ENCODE measurements at places on chromosomes 6 and 20.

GRCh38 chr6:90350689-90351554 is 54.3 kb upstream of the BACH2 start:
- DNase-seq, result peak; percentile 57

GRCh38 chr6:169320013-169320412 is 66.4 kb upstream of the THBS2 start:
- DNase-seq, result no peak

DNA sequence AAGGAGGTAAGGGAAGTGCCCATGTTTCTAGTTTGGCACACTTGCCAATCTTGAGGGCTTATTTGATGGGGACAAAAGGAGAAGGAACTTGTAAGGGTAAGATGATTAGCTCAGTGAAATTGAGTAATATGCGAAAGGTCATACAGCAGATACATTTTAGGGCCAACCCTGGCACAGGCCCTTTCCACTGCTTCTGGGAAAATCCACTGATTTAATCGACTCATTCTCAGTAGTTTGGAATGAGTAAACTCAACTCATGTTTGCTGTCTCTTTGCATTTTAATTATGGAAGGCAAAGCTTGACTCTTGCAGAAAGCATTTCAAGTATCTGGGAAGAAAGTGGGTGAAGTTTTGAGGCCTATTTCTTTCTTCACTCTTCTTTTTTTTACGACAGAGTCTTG is 20.0 kb downstream of the PHF20 start:
- no peak for DNase-seq

DNA sequence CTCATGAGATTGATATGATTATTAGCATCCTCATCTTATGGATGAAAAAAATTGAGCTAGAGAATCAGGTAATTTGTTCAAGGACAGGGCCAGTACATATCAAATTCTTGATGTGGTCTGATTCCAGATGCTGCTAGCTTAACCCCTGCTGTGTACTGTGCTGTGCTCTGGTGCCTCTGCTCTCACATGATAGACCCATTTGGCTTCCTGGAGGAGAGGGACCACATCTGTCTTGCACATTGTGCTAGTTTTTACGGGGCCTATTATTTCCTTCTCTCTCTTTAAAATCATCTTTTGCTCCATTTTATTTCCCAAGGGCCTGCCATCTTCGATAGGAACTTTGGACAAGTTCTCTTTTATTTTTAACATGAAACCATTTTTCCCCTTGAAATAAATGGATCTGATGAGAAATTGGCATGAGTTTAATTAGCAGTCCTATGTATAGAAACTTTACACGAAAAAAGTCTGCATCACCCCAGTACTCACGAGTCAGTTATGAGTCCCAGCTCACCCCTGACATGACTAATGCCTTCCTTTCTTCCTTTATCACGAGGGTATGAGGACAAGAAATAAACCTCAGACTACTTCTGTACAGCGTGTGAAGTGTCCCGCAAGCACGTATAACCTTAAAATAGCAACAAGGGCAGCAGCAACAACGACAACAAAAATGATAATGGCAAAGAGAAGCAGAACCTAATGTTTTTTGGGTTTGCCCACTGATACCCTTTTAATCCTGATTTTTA is 26.5 kb downstream of the CD109 start:
- DNase-seq, result no peak

DNA sequence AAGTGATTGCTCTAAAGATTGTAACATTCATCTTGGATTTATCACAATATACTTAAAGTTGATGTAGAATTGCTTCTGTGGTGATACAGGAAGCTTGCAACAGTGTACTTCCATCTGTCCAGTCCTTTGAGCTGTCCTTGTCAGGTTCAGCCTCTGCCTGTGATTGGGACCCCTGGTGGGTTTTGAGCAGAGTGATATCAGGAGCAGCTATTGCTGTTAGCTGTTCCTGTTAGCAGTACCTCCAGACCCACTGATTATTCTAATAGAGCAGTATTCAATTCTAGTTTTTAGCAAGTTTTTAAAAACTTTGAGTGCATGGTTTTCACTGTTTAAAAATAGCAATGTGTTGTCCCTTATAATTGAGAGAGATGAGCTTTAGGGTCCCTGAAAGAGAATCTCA is 48.8 kb downstream of the TULP4 start:
- no peak for DNase-seq

DNA sequence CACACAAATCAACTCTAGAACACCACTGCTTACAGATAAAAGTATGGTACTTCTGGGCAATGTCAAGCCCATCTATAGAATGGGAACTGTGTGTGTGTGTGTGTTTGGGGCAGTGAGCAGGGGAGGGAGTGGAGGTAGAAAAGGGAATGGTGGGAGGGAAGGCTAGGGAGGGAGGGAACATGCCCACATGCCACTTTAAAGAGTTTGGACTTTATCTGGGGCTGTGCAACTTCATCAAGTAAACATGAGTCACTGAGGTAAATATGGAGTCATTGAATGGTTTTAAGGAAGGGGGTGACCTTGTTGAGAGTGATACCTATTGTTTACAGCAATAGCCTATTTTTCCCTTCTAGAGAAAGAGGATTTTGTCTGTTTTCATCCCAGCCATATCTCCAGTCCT is 22.5 kb upstream of the RNGTT start:
- DNase-seq, result no peak

GRCh38 chr20:19277381-19277780 is 64.9 kb downstream of the SLC24A3 start:
- no peak for DNase-seq

DNA sequence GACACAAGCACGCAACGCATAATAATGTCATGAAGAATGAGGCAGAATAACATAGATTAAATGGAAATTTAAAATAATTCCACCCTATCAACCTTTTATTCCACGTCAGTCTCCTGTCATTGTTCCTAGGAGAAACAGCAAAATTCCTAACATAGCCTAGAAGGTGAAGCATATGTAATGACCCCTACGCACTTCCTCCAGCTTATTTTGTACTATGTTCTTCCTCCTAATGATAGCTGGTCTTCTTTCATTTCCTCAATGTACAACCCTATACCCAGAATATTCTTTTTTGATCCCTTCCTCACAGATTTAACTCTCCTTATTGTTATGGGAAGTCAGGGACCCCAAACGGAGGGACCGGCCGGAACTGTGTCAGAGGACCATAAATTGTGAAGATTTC is 122.0 kb upstream of the CARMIL1 start:
- no peak for DNase-seq

DNA sequence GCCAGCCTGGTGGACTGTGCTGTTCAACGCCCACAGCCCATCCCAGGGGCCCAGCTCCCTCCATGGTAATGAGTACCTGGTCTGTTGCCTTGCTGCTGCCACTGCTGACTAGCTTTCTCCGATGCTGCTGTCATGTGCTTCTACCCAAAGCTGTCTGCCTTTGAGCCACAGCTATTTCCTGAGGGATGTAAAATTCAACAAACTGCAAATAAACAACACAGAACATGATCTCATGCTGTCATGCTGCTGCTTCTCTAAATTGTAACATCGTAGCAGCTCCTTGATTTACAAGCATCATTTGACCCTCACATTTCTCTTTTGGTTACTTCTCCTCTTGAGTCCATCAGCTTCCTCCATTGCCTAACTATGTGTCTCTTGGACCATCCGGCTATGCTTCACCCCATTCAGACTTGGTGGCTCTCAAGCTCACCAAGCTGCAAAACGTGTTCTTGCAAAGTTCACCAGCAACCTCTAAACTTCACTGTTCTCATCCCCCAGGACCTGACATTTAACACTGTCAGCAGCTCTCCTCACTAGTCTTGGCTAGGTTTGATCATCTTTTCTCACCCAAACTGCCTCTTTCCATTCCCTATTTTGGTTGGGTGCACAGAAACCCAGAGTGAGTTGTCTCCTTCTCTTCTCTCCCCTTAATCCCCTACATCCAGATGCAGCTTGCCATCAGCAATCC is 54.6 kb downstream of the FYN start:
- peak; percentile 49 for DNase-seq

DNA sequence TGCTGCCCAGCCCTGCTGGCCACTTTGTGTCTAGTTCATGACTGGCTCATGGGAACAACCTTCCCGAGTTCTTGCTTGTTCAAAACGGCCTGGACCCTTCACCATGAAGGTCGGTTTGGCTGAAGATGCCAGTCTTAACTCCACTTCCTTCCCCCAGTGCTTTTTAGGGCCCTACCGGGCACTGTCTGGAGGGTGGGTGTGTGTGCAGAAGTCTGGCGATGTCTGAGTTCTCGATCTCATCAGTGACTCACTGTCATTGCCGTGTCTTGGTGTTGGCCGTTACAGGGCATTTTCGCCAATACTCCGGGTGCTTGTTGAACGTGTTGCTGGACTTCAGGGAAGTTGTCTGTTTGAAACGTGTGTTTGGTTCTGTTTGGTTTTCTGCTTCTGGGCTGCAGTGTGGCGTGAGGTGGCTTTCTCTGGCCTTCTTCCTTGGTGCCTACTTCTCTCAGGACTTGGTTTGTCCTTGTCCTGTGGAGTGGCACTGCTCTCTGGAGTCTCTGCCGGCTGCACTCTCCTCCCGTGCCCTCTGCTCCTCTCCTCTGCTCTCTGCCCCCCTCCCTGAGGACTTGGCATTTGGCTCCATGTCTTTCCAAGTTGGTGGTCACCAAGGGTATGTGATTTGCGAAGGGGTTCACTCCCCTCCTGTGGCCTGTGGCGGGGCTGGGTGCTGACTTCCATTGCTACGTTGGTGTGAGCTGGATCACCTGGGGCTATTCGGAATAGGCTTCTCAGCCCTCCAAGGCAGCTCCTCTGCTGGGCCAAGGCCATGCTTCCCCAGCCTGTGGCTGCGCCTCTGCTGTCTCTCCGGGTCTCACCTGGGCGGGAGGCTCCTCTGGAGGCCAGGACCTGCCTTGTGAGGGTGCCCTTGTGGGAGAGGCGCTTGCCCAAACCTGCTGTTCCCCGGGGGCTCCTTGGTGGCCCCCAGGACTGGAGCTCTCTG is 38.2 kb downstream of the PYGB start:
- DNase-seq, result no peak

DNA sequence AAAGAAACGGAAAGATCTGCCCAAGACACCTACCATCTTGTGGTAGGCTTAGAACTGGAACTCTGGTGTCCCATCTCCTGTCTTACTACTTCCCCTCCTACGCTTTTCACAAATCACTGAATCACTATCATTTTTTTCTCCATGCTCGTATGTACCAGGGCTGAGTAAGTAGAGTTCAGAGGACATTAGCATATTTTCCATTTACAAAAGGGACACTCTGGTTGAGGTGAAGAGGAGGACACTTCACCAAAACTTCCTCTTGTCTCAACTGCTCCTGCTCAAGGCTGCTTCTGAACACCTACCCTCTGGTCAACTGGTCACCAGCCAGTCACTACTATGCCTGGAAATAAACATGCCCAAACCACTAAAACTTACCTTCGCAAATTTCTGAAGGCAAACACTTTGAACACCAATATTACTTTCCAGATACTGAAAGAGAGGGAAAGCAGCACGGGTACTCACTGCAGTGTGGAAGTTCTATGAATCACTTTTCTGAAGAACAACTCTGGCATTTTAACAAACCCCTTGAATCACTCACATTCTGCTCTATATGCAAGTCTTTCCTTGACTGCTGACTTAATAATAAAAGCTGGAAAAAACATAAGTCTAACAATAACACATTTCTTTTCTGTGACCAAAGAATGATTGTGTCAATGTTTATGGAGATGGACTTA is 123.3 kb downstream of the INSM1 start:
- DNase-seq, result no peak

- no peak for DNase-seq
These were observed 310.3 kb downstream of the EYA4 start for GRCh38 chr6:133551436-133551835.

DNA sequence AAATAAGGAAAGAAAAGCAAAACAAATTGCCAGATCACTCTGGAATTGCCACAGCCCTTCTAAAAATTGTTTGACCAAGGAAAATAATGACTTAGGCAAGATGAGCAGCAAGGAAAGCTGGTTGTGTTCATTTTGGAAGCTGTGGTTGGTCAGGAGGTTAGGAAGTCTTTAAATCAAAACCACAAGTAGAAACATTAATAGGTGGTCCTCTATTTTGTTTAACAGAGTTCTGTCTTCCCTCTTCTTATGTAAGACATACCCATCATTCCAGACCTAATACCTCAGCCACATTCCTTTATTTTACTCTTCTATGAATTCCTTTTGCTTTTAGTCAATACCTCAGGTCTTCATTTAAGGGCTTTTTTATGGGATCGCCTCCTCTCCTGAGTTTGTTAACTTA is 422.2 kb upstream of the PLCB4 start:
- DNase-seq, result no peak

- DNase-seq, result no peak
These were observed 163.7 kb downstream of the MAFB start for GRCh38 chr20:40525351-40525750.

DNA sequence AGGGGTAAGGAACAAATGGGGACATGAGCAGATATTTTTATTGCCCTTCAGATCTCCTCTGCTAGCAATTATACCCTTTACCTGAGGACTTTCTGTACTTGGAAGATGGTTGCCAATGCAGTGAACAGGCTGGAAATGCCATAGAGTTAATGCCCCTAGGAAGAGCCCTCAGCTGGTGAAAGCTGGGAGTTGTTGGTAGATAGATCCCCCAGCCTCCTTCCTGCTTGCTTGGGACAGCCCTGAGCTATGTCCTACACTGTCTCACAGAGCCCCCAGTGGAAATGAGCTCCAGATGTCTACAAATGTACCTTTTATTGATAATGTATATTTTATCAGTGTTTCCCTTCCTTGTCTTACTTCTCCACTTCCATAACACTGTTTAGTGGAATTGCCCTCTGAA is 87.6 kb upstream of the PAK5 start:
- DNase-seq, result no peak

DNA sequence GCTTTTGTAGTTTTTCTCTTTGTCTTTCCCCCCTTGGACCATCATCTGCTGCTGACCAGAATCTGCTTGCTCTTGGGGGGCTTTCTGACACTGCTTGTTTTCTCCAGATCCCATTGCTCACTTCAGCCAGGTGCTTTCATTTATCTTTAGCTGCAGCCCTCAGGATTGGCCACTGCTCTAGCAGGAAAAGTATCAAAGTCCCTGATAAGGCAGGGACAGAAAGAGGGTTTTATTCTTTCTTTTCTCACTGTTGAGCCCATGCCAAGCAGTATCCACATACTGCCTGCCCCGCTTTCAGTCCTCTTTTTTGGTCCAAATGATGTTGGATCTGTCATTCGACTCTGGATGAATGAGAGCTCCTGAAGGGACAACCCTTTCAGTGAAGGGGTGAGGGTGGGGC is 141.4 kb downstream of the DNAH8 start:
- DNase-seq, result no peak

DNA sequence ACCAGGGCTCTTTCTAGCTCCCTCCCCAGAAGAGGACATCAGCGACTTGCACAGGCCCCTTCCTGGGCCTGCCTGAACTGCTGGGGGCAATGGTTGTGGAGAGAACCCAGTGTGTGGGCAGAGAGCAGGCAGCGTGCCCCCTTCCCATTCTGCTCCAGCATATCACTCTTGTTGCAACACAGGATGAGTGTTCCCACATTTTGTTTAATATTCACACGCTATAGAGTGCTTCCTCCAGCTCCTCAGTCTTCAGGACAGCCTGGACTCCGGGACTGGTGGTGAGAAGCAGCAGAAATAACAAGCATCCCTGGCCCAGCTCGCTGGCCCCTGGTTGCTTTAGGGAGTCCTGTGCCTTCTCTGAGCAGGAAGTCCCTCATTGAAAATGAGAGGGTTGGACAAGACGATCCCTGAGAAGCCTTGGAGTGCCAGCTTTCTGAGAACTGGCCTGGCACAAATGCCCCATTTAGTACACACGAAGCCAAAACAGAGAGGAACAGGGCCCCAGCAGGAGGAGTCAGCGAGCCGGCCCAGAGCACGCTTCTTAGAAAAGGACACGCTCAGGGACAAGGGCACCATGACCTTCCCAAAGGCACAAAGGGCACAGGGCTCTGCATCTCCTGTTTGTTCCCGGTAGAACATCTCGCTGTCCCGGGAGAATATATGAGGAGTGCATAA is 84.2 kb upstream of the FOXC1 start:
- DNase-seq, result no peak

Data from CD4-positive, alpha-beta T cell treated with Interleukin-6 for 4 hours (primary cell).